ENCODE measurements at places on chromosomes 11 and 22. TPM values are rescaled to one million over a fixed set of nuclear protein-coding genes. Genes with fewer than 3 reads are reported as not detected.

- DNase-seq = no peak
These were observed 48.6 kb upstream of the TMEM45B start for GRCh38 chr11:129766898-129767604.

- no peak for DNase-seq
These were observed 2.3 kb downstream of the SHANK3 start for GRCh38 chr22:50674606-50675552.

GRCh38 chr11:16737818-16738192 is 642 bp upstream of the C11orf58 start:
- DNase-seq = no peak

DNA sequence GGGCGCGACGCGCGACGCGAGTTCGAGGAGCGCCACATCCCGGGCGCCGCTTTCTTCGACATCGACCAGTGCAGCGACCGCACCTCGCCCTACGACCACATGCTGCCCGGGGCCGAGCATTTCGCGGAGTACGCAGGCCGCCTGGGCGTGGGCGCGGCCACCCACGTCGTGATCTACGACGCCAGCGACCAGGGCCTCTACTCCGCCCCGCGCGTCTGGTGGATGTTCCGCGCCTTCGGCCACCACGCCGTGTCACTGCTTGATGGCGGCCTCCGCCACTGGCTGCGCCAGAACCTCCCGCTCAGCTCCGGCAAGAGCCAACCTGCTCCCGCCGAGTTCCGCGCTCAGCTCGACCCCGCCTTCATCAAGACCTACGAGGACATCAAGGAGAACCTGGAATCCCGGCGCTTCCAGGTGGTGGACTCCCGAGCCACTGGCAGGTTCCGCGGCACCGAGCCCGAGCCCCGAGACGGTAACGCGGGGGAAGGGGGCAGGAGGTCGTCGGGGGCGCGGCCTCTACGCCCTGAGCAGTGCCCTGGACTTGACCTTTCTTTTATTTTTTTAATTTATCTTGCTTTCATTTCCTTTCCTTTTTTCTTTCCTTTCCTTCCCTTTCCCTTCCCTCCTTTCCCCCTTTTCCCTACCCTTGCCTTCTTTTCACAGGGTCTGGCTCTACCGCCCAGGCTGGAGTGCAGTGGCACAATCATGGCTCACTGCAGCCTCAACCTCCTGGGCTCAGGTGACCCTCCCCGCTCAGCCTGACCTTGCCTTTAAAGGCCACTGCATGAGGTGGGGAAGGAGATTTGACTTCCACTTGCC is 5.0 kb downstream of the MPST start:
- no peak for DNase-seq

DNA sequence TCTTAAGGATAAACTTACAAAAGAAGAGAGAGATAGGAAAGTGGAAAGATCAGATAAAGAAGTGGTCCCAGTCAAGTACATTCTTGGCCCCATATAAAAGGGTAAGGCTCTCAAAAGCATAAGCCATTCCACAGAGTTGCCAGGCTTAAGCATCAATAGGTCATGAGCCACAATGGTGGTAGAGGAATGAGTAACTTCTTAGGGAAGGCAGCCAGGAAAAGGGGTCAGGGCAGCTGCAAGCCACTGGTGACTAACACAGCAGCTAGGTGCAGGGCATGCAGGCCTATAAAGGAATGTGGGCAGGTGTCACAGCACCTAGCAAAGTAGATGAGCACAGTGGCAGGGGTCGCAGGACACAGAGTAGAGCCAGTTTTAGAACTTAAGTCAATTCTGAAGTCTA is 302.6 kb upstream of the FAT3 start:
- no peak for DNase-seq

P2RY6 gene
- polyA plus RNA-seq = 25.2 TPM

All from spleen (tissue), 13 donors.